ENCODE measurements at places on chromosomes 7 and 10.

DNA sequence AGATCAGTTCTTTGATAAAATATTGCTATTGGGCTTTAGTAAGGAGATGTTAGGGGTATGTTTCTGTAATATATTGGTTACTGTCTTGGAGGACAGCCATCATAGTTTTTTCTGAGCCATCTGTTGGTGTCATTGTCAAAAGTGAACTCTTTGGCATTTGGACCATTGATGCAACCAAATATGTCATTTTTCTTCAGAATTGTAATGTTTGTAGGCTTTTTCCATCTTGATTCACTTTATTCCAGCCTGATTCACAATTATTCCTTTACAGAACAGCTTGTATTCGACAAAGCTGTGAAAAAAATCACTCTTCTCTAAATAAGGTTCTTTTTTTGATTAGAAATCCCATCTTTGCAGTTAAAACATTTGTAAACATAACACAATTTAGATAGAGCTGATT, 37.4 kb downstream of the SMNDC1 start:
- no peak for DNase-seq

DNA sequence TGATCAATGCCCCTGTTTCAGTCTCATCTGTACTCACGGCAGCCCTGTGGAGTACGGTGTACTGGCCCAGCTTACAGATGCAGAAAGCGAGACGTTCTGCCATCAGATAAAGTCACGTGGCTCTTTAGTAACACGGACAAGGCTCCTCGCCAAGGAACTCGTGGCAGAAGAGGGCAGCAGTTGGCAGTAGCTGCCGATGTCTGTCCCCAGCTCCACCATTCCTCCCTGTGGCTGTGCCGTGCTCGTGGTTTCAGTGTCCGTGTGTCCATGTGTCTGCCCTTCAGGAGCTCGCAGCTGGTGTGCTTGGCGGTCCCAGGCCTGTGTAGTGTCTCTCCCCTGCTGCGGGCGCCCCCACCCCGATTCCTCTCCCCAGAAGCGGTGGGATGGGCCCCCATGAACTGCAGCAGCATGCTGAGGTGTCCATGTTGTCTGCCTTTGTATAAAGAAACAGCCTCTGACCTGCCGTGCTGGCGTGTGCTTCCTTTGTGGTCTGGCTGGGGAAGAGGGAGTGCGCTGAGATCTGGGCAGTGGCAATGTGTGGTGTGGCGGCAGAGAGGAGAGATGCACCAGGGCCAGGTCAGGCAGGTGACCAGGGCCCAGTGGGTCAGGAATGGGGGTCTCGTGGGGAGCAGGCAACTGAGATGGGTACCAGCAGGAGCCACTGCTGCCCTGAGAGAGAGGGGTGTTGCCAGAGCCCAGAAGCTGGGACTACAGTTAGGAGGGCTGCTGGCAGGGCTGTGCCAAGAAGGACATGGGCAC, 9.8 kb downstream of the RHBDD2 start:
- DNase-seq = no peak

DNA sequence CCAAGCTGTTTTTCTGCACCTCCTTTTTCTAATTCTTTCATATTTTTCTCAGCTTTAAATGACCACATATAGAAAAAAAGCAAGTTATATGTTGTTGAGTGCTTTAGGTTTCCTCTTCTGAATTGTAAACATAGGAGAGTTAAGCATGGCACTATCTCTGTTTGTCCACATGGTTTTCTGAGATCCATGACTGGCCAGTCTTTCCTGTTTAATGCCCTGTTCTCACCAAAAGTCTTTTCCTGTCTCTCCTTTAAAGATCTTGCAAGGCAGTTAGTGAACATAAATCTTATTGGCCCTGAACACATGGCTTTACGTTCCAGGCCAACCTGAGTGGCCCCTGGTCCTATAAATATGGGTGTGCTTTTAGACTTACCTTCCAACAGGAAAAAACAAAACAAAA, 19.4 kb downstream of the TRPV5 start:
- DNase-seq = no peak

DNA sequence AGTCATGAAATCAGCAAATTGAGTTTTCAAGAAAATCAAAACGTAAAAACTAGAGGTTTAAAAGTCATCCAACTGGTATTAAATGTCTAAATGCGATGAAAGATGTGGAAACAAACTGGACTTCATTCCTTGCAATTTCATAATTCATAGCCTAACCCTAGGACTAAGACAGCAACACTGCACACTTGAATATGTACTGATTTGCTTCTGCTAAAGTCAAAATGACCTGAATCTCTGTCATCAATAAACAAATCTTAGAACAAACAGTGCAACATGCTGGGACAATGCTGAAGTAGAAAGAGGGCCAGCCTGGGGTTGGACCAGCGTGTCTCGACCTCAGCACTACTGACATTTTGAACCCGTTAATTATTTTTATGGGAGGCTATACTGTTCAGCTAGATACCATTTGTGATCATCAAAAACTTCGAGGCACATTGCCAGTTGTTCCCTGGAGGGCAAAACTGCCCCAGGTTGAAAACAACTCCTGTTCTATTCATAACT, 47.1 kb downstream of the MYOF start:
- DNase-seq = no peak

DNA sequence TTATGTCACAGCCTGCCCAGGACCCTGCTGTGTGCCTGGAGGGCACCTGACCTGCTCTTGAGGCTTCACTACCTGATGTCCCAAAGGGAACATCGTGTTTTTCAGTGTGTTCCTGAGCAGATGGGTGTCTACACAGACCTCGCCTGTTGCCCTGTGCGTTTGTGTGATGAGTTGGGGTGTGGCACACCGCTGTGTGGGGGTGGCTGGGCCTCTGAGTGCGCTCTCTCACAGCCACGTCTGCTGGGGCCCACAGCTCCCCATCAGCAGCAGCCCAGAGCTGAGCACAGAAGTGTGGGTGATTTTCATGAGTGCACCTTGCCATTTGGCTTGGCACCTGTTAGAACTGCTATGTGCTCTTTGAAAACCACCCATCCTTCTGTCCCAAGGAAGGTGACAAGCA, 121.5 kb downstream of the NKX6-2 start:
- no peak for DNase-seq

Measured in stimulated activated CD4-positive, alpha-beta T cell treated with anti-CD3 and anti-CD28 coated beads, Interleukin-1b, Interleukin-23, amount 100 ng/mL, for 1 hour (primary cell).